ENCODE measurements at places on chromosomes 13 and 19.

- no peak for DNase-seq
These were observed 1540.5 kb downstream of the UQCRFS1 start for GRCh38 chr19:27672309-27673047.

- DNase-seq: no peak
These were observed 10.5 kb downstream of the MLLT1 start for GRCh38 chr19:6269101-6269886.

DNA sequence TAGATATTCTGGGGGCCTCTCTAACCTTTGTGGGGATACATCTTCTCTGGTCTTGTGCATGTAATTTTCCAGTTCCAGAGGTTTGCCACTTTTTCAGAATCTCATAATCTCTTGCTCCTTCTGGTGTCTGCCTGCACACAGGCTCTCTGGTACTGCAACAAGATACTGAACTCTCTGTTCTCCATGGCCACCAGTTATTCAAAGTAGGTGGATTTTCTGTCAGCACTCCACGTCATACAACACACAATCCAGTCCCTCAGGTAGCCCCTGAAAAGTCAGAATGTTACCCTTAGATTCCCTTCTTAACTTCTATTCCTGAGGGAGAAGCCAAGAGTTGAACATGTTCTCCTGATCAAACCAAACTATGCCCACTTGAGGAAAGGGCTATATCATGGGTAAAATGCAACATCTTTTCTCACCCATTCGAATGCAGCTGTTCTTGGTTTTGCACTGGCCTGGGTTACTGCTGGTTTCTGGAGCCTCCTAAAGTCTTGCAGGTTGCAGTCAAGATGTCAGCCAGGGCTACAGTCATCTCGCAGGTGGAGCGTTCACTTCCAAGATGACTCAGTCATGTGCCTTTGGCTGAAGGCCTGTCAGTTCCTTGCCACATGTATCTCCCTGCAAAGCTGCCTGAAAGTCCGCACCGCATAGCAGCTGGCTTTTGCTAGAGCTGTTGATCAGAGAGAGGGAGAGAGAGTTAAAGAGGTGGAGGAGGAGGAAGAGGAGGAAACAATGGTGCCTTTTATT, 57.7 kb upstream of the TUBA3C start:
- no peak for DNase-seq

- DNase-seq: no peak
These were observed 15.4 kb upstream of the FAM216B start for GRCh38 chr13:42766016-42766415.

GRCh38 chr13:105874814-105875213, 660.6 kb downstream of the EFNB2 start:
- DNase-seq: no peak

DNA sequence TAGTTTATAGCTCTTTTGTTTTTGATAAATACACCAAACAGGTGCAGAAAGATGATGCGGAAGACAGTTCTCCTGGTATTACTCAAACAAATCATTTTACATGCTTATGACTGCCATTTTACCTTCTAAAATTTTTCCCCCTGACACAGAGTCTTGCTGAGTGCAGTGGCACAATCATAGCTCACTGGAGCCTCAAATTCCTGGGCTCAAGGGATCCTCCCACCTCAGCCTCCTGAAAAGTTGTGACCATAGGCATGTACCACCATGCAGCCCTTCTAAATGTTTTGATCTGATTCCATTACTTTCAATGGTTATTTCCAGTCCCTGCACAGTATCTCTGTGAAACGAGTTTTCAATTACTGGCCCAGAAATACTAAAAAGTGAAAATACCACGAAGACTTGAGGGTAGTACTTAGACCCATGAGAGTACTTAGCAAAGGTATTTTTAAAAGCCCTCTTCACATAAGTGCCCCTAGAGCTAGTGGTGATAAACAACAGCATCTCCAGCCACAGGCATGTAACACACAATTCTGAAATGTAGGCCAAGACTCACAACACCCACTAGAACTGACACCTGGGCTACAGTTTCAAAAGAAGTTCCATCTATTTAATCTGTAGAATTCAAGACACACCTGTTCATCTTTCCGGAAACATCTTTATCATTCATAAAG, 11.3 kb downstream of the HSPH1 start:
- DNase-seq: no peak

GRCh38 chr19:33796164-33796875, at the start of gene KCTD15:
KCTD15 (plus strand) TSS chr19:33796870; CDS start chr19:33800455, 3,585 bp downstream.
- peak; percentile 53 for DNase-seq

GRCh38 chr19:10768936-10769335, 51.1 kb downstream of the DNM2 start:
- no peak for DNase-seq

DNA sequence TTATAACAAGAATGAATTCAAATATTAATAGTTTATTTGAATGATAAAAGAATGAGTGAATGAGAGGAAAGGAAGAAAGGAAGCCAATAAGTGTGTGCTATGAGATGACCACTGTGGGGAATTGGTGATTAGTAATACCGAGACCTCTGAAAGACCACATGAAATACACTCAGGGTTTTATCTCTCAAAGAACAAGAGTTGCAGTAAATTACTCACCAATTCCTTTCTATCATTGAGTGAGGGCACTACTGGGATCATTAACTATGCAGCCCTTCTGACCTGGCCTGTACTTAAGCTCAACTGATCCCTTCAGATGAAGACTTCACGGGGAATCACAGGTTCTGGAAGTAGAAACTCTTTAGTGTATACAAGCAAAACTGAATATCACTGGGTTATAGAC, 1636.1 kb downstream of the SLITRK5 start:
- DNase-seq: no peak

GRCh38 chr19:31055454-31055853, 293.8 kb downstream of the TSHZ3 start:
- DNase-seq: no peak

DNA sequence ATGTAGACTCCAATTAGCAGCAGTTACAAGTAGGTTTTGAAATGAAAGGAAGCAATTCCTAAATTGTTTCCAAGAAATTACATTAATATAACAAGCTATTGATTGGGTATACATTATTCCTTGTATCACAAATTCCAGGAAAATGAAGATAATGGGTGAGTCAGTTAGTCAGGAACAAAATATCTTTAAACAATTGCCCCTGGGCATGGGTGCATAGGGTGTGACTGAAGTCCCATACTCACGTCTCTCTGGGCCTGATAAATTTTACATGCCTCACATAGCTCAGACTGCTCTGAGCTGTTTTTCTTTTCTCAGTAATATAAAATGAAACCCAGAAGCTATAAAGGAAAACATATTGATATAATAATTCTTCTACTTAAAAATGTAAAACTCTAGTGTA, 87.8 kb downstream of the FNDC3A start:
- DNase-seq: no peak

- no peak for DNase-seq
These were observed 5.3 kb downstream of the PDCD2L start for GRCh38 chr19:34409189-34410164.

- DNase-seq: no peak
These were observed 230.5 kb downstream of the TM9SF2 start for GRCh38 chr13:99731747-99732146.

DNA sequence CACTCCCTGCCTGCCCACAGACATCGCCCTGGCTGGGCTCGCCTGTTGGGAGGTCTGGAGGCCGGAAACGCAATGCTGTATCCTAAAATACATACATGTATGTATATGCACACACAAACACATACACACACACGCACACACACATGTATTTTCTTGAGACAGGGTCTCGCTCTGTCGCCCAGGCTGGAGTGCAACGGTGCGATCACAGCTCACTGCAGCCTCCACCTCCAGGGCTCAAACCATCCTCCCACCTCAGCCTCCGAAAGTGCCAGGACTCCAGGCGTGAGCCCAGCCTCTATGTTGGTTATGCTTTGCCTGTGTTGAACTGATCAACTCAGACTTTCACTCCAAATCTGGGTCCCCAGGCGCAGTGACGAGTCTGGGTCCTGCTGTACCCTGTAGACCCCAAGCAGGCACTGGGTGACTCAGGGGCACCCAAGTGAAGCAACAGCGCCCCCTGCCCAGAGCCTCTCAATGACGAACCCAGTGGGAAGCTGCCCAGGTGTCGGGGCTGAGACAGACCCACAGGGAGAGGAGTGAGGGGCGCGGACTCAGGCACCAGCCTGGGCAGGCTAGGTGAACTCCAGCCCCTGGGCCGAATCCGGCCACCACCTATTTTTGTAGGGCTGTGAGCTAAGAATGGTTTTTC, 27.4 kb upstream of the CACTIN start:
- no peak for DNase-seq

DNA sequence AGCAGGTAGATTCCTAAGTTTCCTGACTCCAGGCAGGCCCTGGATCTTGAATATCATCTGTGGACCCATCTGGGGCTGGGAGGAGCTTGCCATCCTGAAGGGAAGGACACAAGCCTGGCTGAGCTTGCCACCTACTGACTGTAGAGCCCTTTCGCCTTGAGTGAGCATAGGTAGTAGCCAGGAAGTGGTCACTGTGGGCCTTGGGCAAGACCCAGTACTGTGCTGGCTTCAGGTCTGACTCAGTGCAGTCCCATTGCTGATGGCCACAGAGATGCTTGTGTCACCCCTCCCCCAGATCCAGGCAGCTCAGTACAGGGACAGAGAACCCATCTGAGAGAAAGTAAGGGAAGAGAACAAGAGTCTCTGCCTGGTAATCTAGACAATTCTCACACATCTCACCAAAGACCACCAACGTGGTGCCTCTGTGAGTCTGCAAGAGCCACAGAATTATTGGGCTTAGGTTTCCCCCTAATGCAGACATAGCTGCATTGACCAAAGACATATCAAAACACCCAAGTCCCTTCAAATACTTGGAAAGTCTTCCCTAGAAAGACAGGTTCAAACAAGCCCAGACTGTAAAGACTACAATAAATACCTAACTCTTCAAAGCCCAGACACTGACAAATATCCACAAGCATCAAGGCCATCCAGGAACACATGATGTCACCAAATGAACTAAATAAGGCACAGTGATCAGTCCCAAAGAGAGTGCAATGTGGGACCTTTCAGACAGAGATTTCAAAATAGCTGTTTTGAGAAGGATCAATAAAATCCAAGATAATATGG, 108.2 kb upstream of the WASF3 start:
- DNase-seq: no peak

DNA sequence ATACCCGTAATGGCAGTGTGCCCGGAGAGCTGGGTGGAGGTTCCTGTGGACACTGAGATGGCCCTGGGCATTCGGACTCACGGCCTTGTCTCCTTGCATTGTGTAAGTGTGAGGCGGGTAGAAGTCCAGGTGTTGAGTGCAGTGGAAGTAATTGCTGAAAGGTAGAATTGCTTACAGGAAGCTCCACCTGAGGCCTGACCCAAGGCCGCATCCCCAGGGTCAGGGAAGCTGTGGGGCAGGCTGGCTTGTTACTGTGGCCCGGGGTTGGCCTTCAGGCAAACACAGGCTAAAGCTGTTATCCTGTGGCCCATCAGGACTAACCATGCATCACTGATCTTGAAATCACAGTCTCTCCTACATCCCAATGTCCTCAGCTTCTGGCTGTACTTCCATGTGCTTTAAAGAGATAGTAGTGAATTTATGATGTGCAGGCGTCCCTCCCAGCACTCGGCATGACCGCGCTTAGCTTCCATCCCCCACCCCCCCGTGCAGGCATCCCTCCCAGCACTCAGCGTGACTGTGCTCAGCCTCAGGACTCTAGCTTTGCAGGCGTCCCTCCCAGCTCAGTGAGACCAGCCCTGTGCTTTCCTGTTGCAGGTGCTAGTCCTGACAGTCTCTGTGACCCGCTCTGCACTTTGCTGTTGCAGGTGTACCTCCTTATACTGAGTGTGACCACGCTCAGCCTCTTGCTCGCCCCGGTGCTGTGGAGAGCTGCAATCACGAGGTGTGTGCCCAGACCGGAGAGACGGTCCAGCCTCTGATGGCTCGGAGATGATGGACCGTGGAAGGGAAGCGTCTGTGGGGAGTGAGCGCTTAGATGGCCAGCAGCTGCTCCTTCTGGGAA, 35.6 kb upstream of the TFDP1 start:
- no peak for DNase-seq
